BJ (cell line): ENCODE measurements at places on chromosomes 1 and 21. TPM values are rescaled to one million over a fixed set of nuclear protein-coding genes. Genes with fewer than 3 reads are reported as not detected.

DNA sequence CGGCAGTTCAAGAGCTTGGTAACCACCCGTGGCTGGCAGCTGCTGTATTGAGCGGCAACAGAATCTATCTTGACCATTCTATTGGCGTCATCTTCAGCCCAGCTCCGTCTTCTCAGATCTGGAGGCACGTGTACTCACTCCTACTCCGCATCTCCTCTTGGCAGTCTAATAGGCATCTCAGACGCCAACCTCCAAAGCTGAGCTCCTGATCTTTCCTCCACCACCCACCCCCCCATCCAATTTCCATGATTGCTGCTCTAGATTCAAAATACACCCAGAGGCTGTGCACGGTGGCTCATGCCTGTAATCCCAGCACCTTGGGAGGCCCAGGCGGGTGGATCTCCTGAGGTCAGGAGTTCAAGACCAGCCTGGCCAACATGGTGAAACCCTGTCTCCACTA lies 84.6 kb upstream of the CASZ1 start:
- DNase-seq: no peak

DNA sequence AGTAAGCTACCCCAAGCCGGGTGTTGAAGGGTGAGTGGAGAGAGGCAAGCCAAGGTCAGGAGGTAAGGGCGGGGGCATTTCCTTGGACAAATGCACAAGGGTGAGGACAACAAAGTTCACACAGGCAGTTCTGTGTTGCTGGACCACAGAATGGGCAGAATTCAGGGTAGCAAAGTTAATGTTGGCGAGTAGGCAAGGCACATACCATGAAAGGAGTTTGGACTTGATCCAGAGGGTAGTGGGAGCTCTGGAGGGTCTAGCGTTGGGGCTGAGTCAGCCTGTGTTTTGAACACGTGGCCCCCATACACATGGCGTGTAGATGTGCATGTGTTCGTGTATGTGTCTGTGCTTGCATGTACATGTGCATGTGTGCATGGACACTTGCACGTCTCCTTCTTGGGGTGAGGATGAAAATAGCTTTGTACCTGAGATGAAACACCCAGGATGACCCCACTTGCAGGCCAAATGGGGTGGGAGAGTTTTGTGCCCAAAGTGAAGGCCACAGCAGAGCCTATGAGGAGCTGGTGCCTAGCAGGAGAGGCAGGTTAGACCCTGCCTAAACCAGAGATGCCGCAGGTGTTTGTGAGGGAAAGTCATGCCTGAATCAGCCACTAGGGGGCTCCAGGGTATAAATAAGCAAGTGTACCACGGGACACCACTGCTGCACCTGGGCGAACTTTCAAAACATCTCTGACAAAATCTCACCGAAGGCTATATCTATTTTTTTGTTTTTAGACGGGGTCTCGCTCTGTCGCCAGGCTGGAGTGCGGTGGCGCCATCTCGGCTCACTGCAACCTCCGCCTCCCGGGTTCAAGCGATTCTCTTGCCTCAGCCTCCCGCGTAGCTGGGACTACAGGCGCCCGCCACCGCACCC lies 21.8 kb downstream of the SLC27A3 start:
- DNase-seq: no peak

DNA sequence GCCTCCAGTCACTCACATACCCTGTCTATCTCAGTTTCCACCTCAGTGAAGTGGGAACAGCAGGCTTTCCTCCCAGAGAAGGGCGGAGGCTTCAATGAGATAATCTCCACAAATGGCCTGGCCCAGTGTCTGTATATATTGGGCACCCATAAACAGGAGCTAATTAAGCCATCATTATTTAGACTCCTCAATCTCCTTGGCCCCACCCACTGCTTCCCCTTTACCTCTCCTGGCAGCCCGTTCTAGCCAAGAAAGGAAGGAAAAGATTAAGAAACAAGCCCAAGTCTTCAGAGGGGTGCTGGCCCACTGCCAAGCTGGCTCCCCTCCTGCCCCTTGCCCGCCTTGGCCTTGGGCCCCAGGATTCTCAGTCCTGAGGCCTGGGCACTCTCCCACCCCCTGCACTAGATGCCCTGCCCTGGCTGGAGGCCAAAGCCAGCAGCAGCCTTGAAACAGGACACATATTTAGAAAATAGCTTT lies 15.9 kb upstream of the EPB41 start:
- DNase-seq: no peak

PDC gene
- polyA plus RNA-seq: 0.29 TPM in 1 of 2 replicates, not detected in the other

- DNase-seq: no peak
Measured at GRCh38 chr1:78540048-78540447, 49.3 kb downstream of the PTGFR start.
